ENCODE measurements at places on chromosomes 1 and 21.

GRCh38 chr1:54798769-54799641, 2.1 kb downstream of the TTC22 start:
- peak; percentile 35 for DNase-seq

DNA sequence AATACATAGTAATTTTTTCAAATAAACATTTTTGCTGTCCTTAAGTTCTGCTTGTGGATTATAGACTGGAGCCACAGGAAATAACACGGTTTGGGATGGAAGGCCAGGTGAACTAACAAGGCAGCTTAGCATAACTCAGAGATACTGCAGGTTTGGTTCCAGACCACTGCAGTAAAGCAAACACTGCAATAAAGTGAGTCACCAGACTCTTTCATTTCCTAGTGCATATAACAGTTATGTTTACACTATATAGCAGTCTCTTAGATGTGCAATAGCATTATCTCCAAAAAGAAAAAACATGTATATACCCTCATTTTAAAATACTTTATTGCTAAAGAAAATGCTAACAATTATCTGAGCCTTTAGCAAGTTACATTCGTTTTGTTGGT, 22.0 kb downstream of the LRRC42 start:
- DNase-seq, result no peak

GRCh38 chr21:44413566-44414290, 41.6 kb upstream of the LRRC3 start:
- no peak for DNase-seq

DNA sequence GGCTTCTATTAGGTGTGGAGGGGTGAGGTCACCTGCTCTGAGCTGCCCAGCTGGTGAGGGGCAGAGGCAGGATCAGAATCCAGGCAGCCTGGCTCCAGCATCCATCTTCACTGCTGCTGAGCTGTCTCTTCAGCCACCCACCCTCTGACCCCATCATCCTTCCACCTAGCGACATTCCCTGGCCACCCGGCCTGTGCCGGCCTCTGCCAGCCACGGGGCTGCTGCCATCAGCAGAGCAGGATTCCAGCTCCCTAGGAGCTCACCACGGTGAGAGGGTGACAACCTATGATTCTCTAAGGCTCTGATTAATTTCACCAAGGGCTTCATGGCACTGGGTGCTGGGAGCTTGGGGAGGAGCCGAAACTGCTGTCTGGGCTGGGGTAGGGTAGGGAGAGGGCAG, 32.1 kb downstream of the ALPL start:
- no peak for DNase-seq

DNA sequence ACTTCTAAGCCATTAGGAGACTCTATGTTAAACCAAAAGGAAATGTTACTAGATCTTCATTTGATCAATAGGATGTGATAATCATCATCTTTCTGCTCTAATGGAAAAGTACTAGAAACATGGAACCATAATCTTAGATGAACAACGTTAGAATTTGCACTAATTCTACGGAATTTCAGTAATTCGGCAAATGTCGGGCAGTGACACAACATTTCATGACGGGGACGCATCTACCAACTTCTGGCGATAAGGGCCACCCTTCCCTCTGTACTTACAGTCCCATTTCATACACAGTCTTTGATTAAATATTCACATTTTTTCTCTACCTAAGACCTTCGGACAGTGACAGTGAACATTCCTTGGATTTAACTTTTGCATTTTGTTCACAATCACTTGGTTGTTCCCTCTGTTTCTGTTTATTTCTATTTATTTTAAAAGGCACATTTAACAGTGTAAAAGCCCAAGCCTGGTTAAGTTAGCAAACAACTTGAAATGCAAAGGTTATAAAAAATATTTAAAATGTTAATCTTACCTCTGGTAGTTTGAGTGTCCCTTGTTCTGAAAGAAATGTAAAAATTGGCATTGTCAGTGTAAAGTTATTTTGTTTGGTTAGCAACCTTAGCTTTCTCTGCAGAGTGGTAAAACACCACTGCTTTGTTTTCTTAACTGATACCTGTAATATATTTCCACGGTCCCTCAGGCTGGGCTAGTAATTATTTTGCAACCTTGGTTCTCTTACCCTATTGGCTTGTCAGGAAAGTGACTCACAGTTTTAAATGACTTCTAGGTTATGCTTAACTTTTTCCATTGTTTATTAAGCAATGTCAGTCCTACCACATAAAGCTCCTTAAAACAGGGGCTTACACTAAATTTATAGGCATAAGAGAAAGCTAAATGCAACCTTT, 276.9 kb downstream of the VAV3 start:
- no peak for DNase-seq

GRCh38 chr1:9312168-9312720, 19.6 kb downstream of the SPSB1 start:
- no peak for DNase-seq

- no peak for DNase-seq
Measured at GRCh38 chr1:220966041-220966440, 86.8 kb downstream of the HLX start.

DNA sequence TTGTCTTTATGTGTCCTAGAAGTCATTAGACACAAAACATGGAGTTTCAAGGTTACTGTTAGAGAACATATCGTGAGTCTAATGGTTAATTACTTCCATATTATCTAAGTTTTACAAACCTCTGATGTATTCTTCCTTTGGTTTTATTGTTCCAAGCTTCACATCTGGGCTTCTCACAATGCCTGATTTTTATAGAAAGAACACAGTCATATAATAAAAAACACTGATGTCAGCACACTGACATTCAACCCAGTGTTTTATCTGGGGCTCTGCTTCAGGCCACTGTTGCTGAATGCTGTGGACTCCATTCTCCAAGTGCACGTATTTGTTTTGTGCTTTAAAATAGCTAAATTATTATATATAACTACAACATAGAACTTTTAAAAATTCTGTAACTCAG, 232.9 kb downstream of the SMYD3 start:
- DNase-seq, result no peak

DNA sequence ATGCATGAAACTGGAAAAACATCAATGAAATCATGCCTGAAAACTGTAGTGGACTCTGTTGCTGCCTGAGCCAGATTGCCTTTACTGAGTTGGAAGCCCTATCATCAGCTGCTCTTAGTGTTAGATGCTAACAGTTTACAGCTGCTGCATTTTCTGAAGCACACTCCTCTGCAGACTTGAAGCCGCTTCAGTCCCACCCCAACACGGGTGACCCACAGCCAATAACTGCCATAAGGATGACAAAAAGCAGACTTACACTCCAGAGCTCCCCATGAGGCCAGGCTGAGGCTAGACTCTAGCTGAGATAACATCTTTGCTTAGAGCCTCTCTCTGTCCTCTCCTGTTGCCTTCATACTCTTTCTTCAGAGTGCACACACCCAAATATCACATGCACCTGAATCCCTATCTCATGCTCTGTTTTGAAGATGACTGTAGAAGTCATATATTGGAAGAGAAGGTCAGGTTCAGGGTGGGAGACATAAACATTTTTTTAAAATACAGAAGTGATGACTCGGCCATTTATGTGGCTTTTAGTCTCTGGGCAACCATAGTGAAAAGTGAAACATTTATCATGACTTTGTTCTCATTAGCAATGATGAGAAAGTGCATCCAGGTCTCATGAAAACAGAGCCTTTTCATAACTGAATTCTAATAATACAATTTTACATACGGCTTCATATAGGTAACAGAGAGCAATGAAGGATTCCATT, 161.0 kb downstream of the KCNK2 start:
- no peak for DNase-seq

DNA sequence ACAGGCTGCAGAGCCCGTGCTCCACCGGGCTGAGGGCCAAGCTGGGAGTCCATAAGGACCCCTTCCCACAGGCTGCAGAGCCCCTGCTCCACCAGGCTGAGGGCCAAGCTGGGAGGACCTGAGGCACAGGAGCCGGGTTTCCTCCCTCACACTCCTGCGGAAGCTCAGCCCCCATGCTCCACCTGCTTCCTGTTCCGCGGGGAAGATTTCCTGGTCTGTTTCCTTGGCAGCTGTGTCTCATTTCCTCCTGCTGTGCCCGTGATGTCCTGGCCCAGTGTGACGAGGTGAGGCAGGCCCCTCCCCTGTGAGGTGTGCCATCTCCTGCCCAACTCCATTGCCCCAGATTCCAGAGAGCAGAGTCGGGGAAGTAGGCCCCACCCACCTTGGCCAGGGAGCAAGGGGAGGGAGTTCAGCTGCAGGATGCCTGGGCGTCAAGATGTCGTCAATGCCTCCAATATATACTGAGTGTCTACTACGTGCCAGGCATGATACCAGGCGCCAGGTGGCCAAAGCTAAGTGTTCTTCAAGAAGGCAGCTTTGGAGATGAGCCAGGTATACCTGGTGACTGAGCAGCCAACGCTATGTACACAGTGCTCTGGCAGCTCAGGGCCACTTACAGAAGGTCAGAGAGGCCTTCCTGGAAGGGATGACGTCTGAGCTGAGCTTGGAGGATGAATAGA, 58.8 kb downstream of the NAV1 start:
- DNase-seq, result no peak

DNA sequence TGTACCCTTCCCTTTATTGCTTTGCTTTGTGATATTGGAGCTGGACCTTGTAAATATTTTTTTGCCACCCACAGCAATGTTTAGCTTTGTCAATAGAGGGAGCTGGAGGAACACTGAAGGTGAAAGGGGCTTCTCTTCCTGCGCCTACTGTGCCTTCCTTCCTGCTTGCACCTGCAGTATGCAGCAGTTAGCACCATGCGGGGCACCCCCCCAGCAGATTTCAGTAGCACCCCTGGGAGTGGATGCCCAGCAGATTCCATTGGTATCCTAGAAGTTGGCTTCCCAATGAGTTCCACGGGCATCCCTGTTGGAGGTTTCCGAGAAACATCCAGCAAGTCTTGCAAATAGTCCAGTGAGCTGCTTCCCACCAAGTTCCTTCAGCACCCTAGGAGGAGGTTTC, 25.6 kb downstream of the S100A10 start:
- DNase-seq, result peak; percentile 36

- no peak for DNase-seq
Measured at GRCh38 chr1:247370786-247371732, 39.4 kb upstream of the ZNF496 start.

DNA sequence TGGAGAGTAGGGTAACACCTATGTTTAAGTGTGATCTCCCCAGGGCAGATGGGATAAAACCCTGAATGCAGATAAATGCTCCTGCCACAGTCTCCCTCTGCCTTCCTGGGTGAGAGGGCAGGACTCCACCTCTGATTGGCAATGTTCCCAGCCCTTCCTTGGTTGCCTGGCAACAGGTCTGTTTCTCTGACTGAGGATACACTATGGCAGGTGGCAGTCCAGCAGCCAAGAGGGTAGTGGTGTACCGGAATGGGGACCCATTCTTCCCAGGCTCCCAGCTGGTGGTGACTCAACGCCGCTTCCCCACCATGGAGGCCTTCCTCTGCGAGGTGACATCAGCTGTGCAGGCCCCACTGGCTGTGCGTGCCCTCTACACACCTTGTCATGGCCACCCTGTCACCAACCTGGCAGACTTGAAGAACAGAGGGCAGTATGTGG, at the start of gene DCDC2B:
Gene DCDC2B (plus strand): TSS at position 199 of the 438 bp plus-strand sequence. CDS start 5 bp downstream, at position 204.
- no peak for DNase-seq

DNA sequence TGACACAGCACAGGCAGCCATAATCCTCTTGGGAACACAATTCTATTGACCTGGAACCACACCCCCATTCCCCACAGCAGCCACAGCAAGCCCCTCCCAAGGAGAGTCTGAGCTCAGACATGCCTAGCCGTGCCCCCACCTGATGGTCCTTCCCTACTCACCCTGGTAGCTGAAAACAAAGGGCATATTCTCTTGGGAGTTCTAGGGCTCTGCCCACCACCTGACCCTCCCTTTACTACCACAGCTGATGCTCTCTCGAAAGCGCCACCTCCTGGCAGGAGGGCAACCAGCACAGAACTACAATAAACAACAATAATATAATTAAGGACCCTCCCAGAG, 184.8 kb upstream of the COA6 start:
- DNase-seq, result no peak

DNA sequence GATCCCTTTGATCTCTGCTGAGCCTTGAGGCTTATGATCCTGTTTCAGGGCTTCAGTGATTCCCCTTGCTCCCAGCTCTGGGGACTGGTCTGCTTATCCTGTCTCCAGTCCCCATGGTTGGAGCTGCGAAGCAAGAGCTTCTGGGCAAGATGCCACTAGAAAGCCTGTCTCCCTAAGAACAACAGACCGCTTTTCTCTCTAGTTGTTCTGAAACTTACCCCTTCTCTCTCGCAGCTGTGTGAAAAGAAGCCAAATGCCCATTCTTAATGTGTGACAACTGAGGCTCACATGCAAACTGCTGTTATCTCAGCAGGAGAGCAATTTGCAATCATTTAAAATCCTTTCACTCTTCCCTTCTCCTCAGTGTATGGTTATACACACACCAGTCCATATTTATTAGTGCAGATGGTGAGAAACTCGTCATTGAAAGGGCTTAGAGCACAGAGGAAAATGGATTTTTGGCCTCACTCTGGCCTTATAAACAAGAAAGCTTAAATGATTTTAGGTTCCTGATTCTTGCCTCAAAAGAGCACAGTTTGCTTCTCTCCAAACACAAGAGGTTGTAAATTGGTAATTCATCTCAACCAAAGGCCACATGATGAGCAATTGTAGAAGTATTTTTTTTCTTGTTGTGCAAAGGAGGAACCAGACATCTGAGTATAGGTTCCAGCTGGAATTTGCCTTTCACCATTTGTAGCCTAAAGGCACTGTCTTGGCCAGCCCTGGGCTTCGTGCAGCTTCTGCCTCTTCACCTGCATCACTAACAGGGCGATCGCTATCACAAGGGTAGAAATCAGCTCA, 179.2 kb upstream of the LMO4 start:
- DNase-seq, result no peak

DNA sequence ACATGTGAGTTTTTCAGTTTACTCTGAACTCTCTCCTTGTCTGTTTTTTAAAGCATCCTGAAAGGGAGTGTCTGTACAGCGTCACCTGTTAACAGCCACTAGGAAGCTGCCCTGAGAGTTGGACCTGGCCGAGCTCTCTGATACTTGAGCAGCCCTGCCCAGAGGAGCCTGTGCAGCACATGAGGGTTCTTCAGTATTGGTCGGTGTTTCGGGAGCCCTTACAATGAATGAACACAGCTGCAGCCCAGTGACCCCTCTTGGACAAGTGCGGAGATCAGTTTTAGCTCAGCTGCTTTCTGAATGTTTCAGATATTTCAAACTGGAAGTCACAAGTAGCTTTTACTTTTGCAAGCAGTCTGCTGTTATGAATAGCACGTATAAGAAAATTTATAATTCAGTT, 39.2 kb downstream of the ADARB1 start:
- no peak for DNase-seq
